ENCODE measurements at places on chromosomes 16 and 17.
A peak's percentile ranks its signal among the peaks of the same experiment; 100 is the strongest.

DNA sequence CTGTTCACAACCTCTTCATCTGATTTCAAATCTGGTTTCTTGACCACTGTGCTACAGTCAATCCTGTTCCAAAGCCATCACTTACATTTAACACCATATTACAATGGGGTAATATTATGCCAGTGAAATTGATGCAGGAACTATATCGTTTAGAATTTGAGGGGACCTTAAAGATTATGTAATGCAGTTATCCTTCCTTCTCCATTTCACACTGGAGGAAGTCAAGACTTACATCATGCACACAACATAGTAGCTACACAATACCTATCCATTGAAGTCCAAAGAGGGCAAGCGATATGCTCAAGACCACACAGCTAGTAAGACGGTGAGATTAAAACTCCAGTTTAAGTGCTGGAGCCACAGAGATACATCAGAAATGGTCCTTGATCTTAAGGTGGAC is 16.8 kb downstream of the NOG start:
- no peak for DNase-seq

GRCh38 chr17:9937901-9938300 is 32.8 kb upstream of the RCVRN start:
- DNase-seq, result no peak

GRCh38 chr16:24381470-24382118 is 125.5 kb downstream of the CACNG3 start:
- no peak for DNase-seq

GRCh38 chr17:82595893-82596292 is 52.4 kb downstream of the WDR45B start:
- DNase-seq, result no peak

DNA sequence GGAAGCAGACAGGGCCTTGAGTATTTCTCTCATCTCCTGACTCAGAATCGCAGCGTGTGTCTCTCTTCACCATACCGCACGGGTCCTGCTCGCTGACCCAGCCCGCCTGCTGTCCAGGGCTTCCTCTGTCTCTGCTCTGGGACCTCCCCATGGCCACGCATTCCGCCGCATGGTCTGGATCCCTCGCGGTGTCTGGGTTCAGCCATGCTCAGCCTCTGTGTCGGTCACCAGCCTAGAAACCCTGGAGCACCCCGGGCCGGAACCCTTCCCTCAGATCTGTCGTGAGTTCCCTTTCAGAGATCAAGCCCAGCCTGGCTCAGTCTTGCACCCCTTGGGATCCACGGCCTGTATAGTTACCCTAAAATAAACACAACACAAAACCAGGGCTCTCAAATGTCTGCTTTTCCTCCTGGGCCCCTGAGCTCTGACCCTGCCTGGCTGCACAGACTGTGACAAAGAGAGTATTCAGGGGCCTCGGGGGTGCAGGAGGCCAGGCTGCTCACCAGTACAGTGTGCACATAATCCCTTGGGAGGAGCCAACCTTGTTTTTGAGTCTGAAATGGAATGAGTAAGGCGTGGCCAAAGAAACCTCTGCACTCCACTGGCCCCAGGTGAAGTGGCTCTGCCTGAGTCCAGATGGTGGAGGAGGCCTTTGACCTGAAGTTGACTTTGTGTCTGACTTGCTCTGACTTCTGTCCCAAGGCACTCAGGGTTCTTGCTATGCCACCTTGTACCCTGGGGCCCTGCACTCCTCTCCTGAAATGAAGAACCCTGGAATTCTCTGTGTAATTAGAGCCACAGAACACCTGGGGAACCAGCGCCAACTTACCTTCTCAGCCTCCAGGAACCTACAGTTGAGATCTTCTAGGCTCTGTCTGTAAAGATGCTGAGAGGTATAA is 5.8 kb upstream of the SPIRE2 start:
- DNase-seq, result no peak

DNA sequence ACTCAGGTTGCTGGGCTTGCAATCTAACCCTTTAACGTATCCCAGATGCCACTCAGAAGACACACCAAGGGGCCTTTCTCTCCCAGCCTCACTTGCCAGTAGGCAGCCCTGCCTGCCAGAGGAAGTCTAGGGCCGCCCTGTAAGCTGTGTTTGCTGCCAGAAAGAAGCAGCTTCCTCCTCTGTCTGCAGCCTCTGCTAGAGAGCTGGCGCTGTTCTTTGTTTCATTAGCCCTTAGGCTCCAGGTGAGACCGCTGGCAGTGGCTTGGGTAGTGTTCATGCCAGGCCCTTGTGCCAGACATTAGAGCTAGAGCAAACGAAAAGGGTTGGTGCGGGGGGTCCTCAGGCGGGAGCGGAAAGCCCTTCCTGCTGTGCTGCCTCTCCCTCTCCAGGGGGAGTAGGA is 8.9 kb downstream of the CTRL start:
- DNase-seq, result no peak

- DNase-seq, result no peak
Measured at GRCh38 chr16:68636818-68637217, 8.3 kb upstream of the CDH3 start.

- no peak for DNase-seq
Measured at GRCh38 chr17:64412944-64413381, 22.3 kb upstream of the PECAM1 start.

GRCh38 chr16:69169051-69169450 is 17.9 kb upstream of the SNTB2 start:
- no peak for DNase-seq

DNA sequence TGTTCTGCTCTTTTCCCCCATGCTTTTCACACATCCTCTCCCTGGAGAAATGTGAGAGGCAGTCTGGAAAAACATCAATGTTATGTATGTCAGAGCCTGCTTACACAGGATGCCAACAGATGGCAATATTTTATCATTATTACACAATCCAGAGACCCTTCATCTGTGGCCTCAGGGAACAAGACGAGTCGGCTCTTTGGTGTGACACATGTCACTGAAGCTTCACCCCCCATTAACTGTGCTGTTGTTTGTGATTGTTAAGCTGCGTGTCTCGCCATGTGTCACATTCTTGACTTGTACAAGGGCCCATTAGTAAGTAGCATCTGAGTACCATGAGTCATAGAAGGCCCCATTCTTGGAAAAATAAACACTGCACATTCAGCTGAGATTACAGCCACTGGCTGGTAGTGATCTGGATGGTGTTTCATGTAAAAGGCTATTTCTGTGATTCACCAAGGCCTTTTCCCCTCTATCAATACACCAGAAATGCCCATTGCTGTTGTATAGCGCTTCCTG is 682.1 kb upstream of the SOX9 start:
- DNase-seq, result no peak

GRCh38 chr16:27708651-27709050 is 158.7 kb downstream of the KATNIP start:
- DNase-seq, result no peak

- no peak for DNase-seq
Measured at GRCh38 chr16:87044829-87045228, 272.4 kb downstream of the C16orf95 start.

DNA sequence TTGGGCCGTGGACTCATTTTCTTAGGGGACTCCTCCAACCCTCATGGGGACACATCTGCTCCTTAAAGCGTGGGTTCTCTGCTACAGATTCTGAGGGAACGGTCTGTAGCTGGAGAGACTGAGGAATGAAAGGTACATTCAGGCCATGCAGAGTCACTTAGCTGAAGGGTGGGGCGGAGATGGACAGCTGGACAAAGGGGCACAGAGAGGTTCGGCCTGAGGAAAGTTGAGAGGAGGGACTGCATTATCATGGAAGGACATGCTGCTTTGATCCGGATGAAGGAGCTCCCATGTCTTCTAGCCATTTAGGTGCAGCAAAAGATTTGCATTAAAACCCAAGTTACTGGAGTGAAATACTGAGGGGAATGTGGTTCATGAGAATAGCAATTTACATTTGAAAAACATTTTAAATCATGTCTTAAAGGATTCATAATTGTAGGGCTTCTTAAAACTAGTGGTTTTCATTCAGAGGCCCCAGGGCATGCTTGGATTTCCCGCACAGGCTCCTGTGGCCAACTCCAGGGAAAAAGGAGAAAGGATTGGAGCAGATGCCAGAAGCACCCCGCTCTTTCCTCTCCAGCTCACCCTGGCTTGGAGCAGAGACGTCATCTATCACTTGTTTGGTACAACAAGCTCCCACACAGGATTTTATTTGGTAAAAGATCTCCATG is 54.2 kb downstream of the CDRT4 start:
- no peak for DNase-seq

- DNase-seq, result no peak
Measured at GRCh38 chr17:29930409-29931010, 482 bp upstream of the SSH2 start.

- no peak for DNase-seq
Measured at GRCh38 chr16:3599922-3600321, 11.5 kb downstream of the SLX4 start.

GRCh38 chr17:49603238-49603637 is 27.6 kb downstream of the NXPH3 start:
- DNase-seq, result no peak

DNA sequence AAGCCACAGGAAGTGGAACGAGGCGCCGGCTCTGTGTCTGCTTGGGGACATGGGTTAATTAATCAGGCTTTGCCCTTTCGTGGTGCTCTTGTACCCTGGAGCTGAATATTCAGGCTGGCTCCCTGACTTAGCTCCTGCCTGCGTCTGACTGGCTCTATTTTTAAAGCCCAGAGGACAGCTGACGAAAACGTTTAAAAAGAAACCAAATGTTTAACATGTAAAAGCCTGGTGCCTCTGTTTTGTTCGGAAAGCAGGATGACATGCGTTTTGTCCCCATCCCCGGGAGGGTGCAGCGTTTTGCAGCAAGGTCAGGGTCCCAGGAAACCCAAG is 61.1 kb downstream of the NT5M start:
- DNase-seq, result no peak

DNA sequence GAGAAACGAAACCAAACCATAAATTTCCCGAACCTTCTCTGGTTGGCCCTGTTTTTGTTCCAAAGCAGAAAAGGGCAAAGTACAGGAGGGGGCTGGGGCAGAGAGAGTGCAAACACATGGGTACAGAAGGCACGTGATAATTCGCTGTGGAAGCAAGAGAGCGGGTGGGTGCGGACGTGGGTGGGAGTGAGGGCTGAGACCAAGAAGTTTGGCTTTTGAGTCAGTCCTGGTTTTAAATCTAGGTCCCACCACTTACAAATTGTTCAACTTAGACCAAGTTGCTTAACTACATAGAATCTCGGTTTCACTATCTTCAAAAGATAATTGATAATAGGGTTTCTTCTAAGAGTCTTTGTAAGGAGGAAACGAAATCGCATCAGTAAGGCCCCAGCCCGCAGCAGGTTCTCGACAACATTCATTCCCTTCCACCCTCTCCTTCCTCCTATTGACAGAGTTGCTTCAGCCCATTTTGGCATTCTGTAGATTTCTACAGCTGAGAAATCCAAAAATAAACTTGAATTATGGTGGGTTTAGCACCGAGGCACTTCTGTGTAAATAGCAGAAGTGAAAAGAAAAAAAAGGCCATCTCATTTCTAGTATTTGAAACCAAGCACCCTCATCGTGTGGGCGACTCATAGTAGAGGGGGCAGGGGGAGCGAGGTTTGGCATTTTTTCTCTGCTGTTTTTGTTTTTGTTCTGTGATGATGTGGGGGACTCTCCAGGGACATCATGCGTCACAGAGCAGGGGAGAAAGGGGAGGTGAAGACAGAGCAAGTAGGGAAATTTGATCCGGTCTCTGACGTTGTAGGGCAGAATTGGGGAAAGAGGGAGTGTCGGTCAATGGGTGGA is 33.6 kb upstream of the CCR7 start:
- peak; percentile 66 for DNase-seq

- no peak for DNase-seq
Measured at GRCh38 chr16:61320791-61321190, 715.4 kb downstream of the CDH8 start.

- DNase-seq, result no peak
Measured at GRCh38 chr17:13729466-13730134, 127.9 kb upstream of the HS3ST3A1 start.

GRCh38 chr17:14748036-14748710 is 447.3 kb downstream of the HS3ST3B1 start:
- no peak for DNase-seq

- DNase-seq, result no peak
Measured at GRCh38 chr17:51258756-51259563, 889 bp downstream of the MBTD1 start.

- no peak for DNase-seq
Measured at GRCh38 chr16:57299009-57299718, 14.7 kb upstream of the PLLP start.

DNA sequence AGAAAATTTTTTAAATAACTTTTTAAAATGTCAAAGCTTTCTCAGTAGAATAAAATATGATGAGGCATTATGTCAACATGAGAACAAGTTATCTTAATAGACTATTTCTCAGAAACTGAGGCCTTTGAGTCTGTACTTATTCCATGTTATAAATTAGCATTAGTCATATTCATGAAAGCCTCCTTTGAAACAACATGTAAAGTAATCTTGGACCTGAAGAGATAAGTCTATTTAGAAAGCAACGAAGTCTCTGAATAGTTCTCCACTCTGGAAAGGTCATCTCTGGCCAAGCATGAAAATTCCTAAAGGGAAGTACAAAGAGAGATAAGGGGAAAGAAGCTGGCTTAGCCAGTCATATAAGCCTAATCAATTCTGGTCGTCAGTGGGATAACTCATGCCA is 150.8 kb downstream of the CYB561 start:
- DNase-seq, result no peak

DNA sequence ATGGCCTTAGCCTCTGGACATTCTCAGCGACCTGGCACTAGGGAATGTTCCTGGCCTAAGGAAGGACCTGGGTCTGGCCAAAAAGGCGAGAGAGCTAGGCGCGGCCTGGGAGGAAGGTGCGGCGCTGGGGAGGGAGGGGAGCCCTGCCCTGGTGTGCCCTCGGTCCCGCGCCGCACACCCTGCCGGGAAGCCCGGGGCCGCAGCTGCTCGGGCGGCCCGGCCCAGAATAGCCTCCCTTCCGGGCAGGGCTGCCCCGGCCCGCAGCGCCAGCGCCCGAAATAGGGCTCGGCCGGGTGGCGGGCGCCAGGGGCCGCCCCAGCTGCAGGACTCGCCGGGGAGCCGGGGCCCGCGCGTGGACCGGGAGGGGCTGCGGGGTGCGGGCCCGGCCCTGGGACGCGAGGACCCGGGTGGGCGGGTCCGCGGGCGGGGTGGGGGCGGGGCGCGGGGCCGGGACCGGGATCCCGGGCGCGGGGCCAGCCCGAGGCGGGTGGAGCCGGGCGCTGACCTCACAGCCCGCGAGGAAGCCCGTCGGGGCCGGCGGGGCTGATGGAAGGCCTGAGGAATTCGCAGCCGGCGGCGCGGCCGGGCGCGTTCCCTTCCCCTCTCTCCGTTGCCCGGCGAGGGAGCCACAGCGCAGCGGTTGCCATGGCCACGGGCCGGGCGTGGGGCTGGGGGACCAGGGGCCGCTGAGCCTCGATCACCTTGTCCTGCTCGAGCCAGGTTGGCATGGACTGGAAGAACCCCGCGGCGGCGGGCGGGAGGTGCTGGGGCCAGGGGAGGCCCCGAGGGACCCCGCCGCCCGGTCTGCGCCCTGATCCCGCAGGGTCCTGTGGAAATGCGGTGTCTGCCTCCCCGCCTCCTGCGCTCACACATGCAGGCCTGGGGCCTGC is 18.1 kb downstream of the SOCS3 start:
- no peak for DNase-seq

DNA sequence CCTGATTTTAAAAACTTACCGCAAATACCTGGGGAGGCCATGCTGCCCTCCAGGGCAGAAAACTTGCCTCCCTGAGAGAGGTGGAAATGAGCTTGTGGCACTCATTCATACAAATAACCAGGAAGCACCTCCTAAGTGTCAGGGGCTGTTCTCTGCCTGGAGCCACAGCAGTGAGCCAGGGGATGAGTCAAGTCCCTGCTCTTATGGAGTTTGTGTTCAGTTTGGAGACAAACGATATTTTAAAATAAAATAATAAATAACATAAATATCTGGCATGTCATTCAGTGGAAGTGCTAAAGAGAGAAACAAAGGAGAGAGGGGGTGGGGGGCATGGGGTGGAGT is 313.8 kb downstream of the C16orf95 start:
- no peak for DNase-seq
